Tibial nerve (tissue), 4 donors: ENCODE measurements at places on chromosomes 1 and 21. TPM values are rescaled to one million over a fixed set of nuclear protein-coding genes. Genes with fewer than 3 reads are reported as not detected.

DNA sequence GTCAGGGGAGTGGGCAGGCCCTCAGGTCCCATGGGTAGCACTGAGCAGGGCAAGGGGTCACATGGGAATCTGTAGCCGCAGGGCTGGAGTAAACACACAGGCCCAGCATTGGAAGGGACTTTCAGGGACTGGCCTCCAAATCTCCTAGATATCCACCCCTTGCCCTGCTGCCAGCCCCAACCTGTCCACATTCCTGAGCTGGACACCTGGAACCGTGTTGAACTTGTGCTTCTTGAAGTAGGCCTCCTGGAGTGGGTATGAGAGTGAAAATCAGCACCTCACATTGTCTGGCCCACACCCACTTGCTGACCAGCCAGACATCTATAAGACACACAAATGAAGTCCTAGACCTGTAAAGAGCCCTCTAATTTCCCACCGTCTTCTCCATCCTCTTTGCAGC lies 7.7 kb downstream of the POMGNT1 start:
- H3K27ac ChIP-seq = no peak overlapping the region
- no peaks in the 10 kb centered on the region for H3K27me3 ChIP-seq
- H3K4me3 ChIP-seq = no peak overlapping the region

DNA sequence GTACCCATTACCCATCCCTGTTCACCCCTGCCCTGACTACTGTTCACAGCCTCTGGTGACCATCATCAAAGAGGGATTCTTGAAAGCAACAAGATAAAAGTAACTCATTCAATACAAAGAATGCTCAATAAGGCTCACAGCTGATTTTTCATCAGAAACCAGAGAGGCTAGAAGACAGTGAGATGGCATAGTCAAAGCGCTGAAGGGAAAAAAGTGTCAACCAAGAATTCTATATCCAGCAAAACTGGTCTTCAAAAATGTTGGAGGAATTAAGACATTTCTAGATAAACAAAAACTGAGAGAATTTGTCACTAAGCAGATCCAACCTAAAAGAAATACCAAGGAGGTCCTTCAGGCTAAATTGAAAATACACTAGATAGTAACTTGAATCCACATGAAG lies 27.1 kb downstream of the CSF1 start:
- no peak overlapping the region for H3K27ac ChIP-seq
- peaks cover 12% of the 10 kb centered on the region for H3K4me1 ChIP-seq
- no peaks in the 10 kb centered on the region for H3K36me3 ChIP-seq

Gene HAO2
- not detected for total RNA-seq

DNA sequence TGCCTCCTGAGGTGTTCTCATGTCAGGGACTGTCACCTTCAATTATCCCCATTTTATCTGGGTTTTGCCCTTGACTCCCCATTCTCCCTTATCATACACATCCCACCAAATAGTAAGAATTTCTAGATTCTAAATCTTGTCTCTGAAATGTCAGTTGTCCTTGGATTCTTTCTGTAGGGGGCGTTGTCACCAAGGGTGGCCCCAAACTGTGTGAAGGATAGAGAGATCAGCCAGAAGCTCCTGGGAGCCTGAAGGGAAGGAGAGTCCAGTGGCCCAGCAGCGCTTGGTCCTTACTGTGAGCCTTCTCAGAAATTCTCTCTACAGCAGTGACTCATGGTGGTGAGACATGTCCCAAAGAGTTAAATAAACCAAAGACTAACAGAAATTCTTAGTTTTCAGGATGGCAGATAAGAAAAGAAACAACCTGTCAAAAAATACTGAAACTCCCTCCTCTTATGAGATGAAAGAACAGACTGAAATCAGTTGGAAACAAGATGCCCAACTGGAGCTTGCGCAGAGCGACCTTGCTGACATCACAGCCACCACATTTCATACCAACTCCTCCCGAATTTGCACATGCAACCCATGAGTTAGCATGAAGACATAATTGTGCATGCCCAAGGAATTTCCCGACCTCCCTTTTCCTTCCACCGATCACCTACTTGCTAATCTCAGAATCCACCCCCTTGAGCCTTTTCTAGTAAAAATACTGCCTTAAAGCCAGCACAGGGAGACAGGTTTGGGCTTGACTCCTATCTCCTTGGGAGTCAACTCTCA lies 109.8 kb downstream of the ELAVL4 start:
- no peak overlapping the region for H3K4me3 ChIP-seq
- no peak overlapping the region for H3K27ac ChIP-seq
- no peaks in the 10 kb centered on the region for H3K36me3 ChIP-seq
- no peaks in the 10 kb centered on the region for H3K27me3 ChIP-seq
- no peak for DNase-seq

Gene LCA5L
- total RNA-seq = 5.9 TPM

GRCh38 chr1:70779571-70779970 lies 268.0 kb downstream of the PTGER3 start:
- H3K27me3 ChIP-seq = no peaks in the 10 kb centered on the region
- no peak for DNase-seq
- H3K36me3 ChIP-seq = no peaks in the 10 kb centered on the region
- no peak overlapping the region for H3K4me3 ChIP-seq
- H3K4me1 ChIP-seq = no peaks in the 10 kb centered on the region

DNA sequence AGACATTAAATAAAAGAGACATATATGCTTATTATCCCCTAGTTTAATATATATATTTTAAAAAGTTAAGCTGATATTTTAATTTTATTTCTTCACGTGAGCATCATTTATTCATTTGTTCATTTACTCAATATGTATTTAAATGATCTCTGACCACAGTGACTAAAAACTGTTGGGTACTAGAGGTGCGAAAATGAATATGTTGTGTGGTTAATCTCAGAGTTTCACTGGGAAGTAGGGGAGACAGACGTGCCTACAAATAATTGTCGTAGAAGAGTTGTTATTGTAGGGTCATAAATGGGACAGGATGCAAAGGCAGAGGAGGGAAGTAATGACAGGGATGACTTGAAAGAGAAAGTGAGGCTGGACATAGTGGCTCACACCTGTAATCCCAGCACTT lies 213.0 kb upstream of the CACYBP start:
- H3K4me1 ChIP-seq = no peaks in the 10 kb centered on the region
- H3K27ac ChIP-seq = no peak overlapping the region
- no peak for DNase-seq
- no peaks in the 10 kb centered on the region for H3K36me3 ChIP-seq

- no peaks in the 10 kb centered on the region for H3K36me3 ChIP-seq
- no peak for DNase-seq
- no peak overlapping the region for H3K4me3 ChIP-seq
- no peaks in the 10 kb centered on the region for H3K27me3 ChIP-seq
Measured at GRCh38 chr1:43340559-43340958, 2.9 kb downstream of the MPL start.
